SJSA1 (cell line): ENCODE measurements at places on chromosomes 3 and 15.

- peaks cover 4% of the 10 kb centered on the region for H3K4me1 ChIP-seq
- no peak overlapping the region for H3K4me3 ChIP-seq
- H3K27me3 ChIP-seq: no peaks in the 10 kb centered on the region
- H3K36me3 ChIP-seq: no peaks in the 10 kb centered on the region; the same call in 1 of the 2 replicates
Measured at GRCh38 chr3:42188376-42188775, 77.6 kb downstream of the CCK start.

DNA sequence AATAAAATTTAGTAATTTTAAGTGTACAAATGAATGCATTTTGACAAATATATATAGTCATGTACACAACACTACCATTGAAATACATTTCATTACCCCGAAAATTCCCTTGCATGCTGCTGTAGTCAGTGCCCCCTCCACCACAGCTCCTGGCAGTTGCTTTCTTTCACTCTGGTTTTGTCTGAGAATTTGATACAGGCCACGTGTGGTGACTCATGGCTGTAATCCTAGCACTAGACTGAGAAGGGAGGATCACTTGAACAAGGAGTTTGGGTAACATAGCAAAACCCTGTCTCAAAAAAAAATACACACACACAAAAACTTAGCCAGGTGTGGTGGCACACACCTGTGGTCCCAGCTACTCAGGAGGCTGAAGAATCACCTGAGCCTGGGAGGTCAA is 65.4 kb downstream of the TFRC start:
- no peak overlapping the region for H3K27ac ChIP-seq
- no peak overlapping the region for H3K4me3 ChIP-seq
- DNase-seq: no peak
- H3K36me3 ChIP-seq: no peaks in the 10 kb centered on the region
- H3K27me3 ChIP-seq: peaks cover 7% of the 10 kb centered on the region
- H3K4me1 ChIP-seq: no peaks in the 10 kb centered on the region

DNA sequence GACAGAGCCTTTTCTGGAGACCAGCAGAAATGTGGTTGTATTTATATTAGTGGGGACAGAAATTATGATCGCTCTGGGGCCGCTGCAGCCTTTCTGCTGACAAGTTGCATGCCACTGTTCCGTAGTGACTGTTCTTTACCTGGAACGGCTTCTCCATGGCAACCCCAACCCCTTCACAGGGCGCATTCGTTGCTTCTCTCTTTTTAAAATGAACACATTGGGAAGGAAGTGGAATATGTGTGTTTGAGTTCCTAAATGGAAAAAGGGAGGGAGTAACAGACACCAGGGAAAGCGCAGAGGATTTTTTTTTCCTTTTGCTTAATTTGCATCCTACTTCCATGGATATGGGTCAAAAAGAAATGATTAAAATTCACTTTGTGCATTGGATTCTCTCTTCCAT is 482.0 kb upstream of the SUCLG2 start:
- H3K27ac ChIP-seq: no peak overlapping the region
- no peaks in the 10 kb centered on the region for H3K27me3 ChIP-seq
- no peaks in the 10 kb centered on the region for H3K36me3 ChIP-seq
- DNase-seq: no peak
- H3K4me3 ChIP-seq: no peak overlapping the region

DNA sequence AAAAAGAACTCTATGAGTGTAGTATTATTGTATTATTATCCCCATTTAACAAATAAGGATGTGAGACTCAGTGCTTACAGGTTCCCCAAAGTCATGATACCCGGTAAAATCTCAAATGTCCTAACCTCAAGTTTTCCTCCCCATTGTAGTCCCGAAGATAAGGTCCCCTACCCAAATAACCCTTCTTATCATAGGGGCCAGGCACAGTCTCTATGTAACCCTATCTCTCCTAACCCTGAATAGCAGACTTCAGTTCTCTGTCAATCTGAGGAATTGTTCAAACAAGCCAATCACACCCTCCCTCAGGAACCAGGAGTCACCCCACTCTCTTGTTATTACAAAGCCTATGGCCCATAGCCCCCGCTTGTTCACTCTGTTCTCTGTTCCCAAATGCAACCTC is 10.5 kb upstream of the SUSD5 start:
- H3K27me3 ChIP-seq: no peaks in the 10 kb centered on the region
- no peaks in the 10 kb centered on the region for H3K36me3 ChIP-seq
- peaks cover 11% of the 10 kb centered on the region for H3K4me1 ChIP-seq

DNA sequence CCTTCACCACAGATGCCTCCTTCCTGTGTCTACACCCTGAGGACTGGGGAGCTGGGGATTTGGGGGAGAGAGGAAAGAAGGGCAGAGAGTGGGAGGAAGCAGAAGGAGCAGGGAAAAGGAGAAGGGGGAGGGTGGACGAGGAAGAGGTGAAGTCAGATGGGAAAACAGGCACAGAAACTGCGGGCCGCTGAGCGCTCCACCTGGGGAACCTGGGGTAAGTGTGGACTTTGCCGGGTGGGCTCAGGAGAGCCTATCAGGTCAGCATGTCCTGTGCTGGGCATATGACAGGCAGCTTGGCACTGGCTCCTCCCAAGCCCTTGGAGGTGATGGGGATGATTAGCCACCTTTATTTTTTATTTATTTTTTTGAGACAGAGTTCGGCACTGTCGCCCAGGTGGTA is 62.6 kb downstream of the CORO2B start:
- H3K27ac ChIP-seq: no peak overlapping the region
- H3K4me3 ChIP-seq: no peak overlapping the region
- no peaks in the 10 kb centered on the region for H3K27me3 ChIP-seq
- H3K4me1 ChIP-seq: no peaks in the 10 kb centered on the region

- no peaks in the 10 kb centered on the region for H3K27me3 ChIP-seq
- no peak overlapping the region for H3K27ac ChIP-seq
- H3K4me3 ChIP-seq: no peak overlapping the region
- H3K36me3 ChIP-seq: peaks cover 92% of the 10 kb centered on the region
- DNase-seq: no peak
Measured at GRCh38 chr3:63992516-63993209, 30.6 kb downstream of the PSMD6 start.

DNA sequence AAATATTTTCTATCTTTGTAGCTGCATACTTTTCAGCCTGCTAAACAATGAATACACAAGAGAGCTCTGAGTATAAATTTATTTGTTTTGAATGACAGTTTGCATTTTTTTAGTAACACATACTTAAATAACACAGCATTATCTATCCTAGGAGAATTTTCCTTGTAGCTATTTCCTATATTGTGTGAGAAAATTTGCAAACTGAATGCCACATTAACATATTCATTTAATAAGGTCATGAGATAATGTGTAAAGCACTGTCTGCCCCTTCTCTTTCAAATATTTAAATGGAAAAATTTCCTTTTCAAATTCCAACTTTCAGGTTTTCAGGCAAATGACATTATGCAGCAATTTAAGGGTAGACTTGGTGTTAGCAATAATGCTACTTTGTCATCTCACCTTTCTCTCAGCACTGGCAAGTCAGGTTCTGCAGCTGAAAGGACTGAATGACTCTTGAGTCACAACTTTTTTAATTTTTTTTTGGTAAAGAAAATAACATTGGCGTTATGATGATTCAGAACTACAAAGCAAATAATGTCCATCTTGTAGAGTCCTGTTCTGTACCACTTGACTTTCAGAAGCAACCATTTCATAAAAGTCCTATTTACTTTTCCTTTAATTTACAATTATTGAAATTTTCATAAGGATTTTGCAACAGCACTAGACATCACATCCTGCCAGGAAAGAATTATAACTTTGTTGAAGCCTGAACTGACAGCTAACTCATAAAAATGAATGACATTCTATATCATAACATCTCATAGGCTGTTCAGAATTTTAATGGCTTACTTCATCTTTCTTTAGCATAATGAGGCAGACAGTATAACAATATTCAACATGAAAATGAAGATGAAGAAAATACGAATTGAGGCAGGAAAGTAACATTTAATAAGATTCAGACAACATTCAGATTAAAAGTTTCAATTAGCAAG is 681.6 kb upstream of the SEMA6D start:
- H3K27ac ChIP-seq: no peak overlapping the region
- DNase-seq: no peak
- no peaks in the 10 kb centered on the region for H3K4me1 ChIP-seq
- no peak overlapping the region for H3K4me3 ChIP-seq
- H3K36me3 ChIP-seq: no peaks in the 10 kb centered on the region
- H3K27me3 ChIP-seq: no peaks in the 10 kb centered on the region

DNA sequence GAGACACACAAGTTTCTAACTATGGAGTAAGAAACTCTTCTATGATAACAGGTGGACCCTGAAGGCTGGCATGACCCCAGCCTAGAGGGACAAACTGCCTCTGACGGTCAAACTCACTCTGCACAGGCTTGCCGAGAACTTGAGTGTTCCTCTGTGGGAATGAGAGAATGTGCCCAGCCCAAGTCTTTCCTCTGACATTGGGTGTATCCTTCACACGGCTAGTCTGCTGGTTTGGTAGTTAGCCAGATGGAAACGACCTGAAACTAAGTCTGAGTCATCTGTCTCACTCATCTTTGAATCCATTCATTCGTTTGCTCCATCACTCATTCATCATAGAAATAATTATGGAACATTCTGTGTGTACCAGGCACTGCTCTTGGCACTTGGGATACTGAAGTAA is 198.4 kb downstream of the ATP10A start:
- DNase-seq: no peak
- no peaks in the 10 kb centered on the region for H3K36me3 ChIP-seq
- no peak overlapping the region for H3K4me3 ChIP-seq
- peaks cover 4% of the 10 kb centered on the region; the same call in 1 of the 2 replicates for H3K27me3 ChIP-seq

- peaks cover 43% of the 10 kb centered on the region for H3K4me1 ChIP-seq
- H3K27ac ChIP-seq: no peak overlapping the region
- H3K36me3 ChIP-seq: no peaks in the 10 kb centered on the region
- H3K27me3 ChIP-seq: no peaks in the 10 kb centered on the region
Measured at GRCh38 chr15:69824877-69825406, 272.8 kb downstream of the TLE3 start.

DNA sequence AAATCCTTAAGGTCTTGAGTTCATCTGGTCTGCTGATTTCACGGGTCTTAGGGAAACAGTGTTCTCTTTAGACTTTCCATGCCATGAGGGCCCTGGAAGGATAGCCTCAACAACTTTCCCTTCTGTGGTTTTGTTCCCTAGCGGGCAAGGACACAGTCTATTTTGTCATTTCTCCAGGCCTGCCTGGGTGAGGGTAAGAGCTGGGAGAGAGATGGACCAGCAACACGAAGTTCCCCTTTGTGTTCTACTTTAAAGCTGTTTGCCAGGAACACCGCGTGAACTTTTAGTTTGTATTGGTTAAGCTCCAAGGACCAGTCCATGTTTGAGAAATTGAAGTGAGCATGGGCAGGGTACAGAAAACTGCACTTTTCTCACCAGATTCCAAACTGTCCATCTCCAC is 20.9 kb downstream of the ST3GAL6 start:
- no peaks in the 10 kb centered on the region for H3K27me3 ChIP-seq
- no peaks in the 10 kb centered on the region for H3K36me3 ChIP-seq
- no peak for DNase-seq
- H3K4me1 ChIP-seq: no peaks in the 10 kb centered on the region; the same call in 1 of the 2 replicates
- no peak overlapping the region for H3K27ac ChIP-seq
- no peak overlapping the region for H3K4me3 ChIP-seq

DNA sequence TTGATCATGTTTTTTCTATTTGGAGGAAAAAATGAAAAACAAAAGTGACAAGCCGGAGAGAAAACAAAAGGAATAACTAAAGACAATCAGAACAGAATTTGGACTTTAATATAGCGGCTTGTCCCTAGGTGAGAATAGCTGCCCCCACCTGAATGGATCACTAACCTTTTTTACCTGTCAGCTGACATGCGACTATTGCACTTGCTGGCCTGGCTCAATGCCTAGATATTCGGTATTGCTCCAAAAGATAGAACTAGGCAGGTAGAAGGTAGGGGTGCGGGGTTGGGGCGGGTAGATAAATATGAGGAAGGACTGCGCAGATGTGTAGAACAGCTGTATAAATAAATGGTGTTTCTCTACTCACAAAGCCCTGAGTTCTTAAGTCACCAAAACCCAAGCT is 650 bp upstream of the MORC1 start:
- no peak overlapping the region for H3K4me3 ChIP-seq
- H3K36me3 ChIP-seq: no peaks in the 10 kb centered on the region
- no peaks in the 10 kb centered on the region for H3K4me1 ChIP-seq
- no peak overlapping the region for H3K27ac ChIP-seq

GRCh38 chr3:188719545-188719944 is 452.2 kb upstream of the TPRG1 start:
- no peak for DNase-seq
- H3K4me1 ChIP-seq: no peaks in the 10 kb centered on the region
- H3K4me3 ChIP-seq: no peak overlapping the region
- no peaks in the 10 kb centered on the region; the same call in 1 of the 2 replicates for H3K27me3 ChIP-seq
- no peak overlapping the region for H3K27ac ChIP-seq

GRCh38 chr3:110470310-110470709 is 601.3 kb upstream of the NECTIN3 start:
- no peak for DNase-seq
- H3K4me1 ChIP-seq: no peaks in the 10 kb centered on the region
- H3K27ac ChIP-seq: no peak overlapping the region
- no peak overlapping the region for H3K4me3 ChIP-seq

GRCh38 chr3:54835701-54836100 is 92.2 kb downstream of the LRTM1 start:
- no peak overlapping the region for H3K27ac ChIP-seq
- no peaks in the 10 kb centered on the region for H3K27me3 ChIP-seq
- no peak for DNase-seq
- H3K36me3 ChIP-seq: no peaks in the 10 kb centered on the region
- H3K4me3 ChIP-seq: no peak overlapping the region
- no peaks in the 10 kb centered on the region for H3K4me1 ChIP-seq

DNA sequence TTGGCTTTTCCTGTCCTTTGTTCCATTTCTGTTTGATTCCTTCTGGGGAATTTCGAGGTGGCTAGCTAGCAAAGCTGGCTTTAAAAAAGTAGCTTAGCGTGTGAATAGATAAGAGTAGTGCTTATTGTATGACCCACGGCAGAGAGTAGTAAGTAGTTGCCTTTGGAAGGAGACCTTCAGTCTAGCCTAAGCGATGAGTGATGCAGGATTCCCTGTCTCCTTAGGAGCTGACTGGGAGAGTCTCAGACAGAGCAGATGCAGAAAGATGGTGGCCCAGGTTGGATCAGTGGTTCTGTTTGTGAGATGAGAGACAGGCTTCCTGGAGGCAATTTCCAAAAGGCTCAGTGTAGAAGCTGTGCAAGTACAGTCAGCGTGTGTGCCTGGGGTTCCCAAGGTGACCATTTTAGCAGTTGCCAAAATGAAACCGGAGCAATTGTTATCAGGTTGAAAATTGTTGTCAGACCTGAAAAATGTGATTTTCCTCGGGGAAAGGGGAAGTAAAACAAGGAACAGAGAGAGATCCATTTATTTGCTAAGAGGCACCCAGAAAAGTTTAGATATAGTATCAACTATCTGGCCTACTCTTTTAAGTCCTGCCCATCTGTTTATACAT is 681 bp upstream of the IL5RA start:
- no peaks in the 10 kb centered on the region for H3K27me3 ChIP-seq

GRCh38 chr3:11300970-11301369 is 28.8 kb downstream of the ATG7 start:
- H3K27ac ChIP-seq: peak overlapping the region; percentile 65
- no peak overlapping the region for H3K4me3 ChIP-seq
- no peaks in the 10 kb centered on the region for H3K27me3 ChIP-seq

DNA sequence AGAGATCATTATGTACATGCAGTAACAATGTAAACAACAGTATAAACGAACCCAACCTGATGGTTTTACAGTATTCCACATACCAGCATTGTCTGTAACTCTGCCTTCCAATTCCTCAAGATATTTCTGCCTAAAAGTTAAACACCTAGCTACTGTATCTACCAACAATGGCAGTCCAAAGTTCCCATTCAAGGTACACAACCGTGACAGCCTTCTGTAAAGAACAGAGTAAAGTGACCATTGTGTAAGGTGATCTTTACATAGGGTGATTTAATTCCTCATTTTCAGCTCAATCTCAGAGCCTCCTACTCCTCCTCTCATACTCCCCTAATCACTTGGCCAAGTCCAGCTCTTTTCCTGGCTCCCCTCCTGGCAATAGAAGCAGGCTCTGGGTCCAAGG is 10.4 kb downstream of the SECISBP2L start:
- H3K27ac ChIP-seq: no peak overlapping the region
- no peaks in the 10 kb centered on the region for H3K27me3 ChIP-seq
- peaks cover 12% of the 10 kb centered on the region for H3K4me1 ChIP-seq
- DNase-seq: no peak
